ENCODE measurements at places on chromosomes 4 and X. TPM values are rescaled to one million over a fixed set of nuclear protein-coding genes. Genes with fewer than 3 reads are reported as not detected.

DNA sequence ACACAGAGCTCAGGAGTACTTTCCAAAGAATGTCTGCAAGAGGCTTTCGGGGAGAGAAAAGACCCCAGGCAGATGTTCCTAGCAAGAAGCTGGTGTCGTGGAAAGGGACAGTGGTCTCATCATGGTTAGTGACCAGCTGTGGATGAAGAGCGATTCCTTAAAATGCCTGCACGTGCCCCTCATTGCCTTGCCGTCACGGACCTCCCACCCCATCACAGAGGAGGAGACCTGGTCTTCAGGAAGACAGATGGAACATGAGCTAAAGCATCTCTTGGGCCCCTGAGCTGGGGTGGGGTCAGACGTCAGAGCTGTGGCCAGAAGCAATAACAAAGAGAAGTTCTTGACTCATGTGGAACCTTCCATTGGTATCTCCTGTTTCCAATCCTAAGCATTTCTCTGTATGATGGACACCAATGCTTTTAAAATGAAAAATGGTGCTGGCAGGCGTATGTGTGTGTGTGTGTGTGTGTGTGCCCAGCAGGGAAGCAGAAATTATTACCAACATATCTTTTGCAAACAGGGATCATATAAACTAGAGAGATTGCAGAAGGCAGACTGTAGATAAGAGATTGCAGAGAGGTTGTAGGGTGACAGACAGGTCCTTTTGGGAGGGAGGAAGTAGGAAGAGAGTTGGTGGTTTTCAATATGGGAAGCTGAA lies 25.2 kb upstream of the ASMTL start:
- no peak for DNase-seq

The HSFX4 gene
- not detected for total RNA-seq

DNA sequence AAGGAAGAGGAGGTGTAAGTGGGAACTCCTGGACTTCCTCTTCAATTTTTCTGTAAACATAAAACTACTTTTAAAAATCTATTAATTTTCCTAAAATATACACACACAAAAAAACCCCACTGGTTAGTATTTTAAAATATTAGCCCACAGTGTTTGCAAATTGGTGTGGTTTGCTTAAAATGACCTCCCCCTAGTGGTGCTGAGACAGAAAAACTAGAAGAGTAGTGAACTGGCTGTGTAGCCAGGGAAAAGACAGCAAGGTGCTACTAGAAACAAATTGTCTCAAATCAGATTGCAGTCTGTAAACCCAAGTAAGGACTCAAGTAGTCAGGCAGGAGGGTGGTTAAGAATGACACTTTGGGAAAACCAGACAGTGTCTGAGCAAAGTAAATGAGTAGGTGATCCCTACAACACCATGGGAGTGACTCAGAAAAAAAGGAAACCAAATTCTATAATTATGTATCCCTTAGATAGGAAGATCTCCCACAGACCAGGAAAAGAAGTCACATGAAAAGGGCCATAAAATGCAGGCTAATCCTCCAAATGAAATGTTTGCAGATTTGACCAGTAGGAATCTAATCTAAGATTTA lies 26.0 kb downstream of the AMTN start:
- DNase-seq, result no peak

The MGST2 gene
- 15.0 TPM for total RNA-seq

DNA sequence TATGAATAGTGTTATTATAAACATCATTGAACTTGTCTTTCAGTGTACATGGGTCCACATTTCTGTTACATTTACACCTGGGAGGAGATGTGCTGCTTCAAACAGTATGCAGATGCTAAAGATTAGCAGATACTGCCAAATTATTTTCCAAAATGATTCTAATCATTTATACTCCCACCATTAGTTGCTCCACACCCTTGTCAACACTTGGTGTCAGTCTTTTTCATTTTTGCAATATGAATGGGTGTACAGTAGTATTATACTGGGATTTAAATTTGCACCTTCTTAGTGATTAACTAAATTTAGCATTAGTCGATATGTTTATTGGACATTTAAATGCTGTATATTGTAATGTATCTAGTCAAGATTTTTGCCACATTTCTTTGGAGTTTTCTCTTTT lies 131.6 kb upstream of the GRID2 start:
- DNase-seq, result no peak

The TRPC3 gene
- 0.82 TPM for total RNA-seq

The FRMD7 gene
- total RNA-seq, result 0.21 TPM

GRCh38 chr4:47374477-47374876 lies 89.0 kb downstream of the COMMD8 start:
- no peak for DNase-seq

GRCh38 chrX:30653415-30654131 lies at the start of gene GK:
Gene GK, plus strand, starts transcription at chrX:30653423. Its CDS starts 115 bp downstream, at chrX:30653538.
- no peak for DNase-seq

GRCh38 chr4:86261636-86262035 lies 98.2 kb downstream of the MAPK10 start:
- DNase-seq, result no peak

DNA sequence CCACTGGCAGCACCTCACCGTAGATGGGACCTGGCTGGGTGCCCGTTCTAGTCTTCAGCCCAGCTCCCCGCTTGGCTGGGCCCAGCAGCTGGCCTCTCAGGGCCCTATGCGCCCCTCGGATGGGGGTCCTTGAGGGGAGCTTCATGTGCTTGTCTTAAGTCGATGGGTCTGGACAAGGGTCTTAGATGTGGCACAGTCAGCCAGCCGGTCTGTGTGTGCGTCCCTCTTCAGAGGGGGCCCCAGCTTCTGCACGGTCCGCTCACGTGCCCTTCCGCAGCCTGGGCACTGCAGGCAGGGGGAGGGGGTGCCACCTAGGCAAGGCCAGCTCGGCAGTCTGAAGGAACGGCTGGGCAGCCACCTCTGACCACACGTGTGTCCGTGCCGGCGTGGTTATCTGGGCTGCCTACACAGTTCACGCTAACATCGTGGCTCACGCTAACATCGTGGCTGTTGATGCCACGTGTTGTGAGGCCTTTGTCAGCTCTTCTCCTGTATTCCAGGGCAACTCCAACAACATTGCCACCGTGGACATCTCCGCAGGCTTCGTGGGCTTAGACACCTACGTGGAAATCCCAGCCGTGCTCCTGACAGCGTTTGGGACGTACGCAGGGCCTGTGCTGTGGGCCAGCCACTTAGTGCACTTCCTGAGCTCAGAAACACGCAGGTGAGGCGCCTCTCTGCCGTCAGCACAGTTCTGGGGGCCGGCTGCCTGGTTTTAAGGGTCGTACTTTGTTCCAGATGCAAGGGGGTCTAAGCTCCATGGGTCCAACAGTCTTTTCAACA lies 34.5 kb downstream of the PIGG start:
- DNase-seq, result no peak

The SEC24B gene
- total RNA-seq, result 31.7 TPM

Data from neural crest cell (in vitro differentiated cells).